HuH-7 (cell line): ENCODE measurements at places on chromosomes 1 and 21.

DNA sequence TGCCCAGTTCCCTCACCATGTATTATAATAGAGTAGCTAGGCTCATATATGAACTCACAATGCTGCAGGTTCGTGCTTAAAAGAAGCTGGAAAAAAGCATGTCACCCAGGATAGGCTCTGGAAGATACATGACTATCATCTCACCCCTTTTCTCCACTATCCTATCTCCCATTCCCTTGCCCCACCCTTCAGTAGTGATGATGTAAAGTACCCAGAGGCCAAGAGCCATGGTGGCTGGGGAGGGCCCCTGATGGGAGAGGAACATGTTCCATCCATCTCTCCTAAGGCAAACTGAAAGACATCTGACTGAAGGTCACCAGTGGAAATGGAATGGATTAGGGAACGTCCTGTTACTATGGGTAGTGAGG is 20.3 kb upstream of the RBBP5 start:
- no peak for DNase-seq

DNA sequence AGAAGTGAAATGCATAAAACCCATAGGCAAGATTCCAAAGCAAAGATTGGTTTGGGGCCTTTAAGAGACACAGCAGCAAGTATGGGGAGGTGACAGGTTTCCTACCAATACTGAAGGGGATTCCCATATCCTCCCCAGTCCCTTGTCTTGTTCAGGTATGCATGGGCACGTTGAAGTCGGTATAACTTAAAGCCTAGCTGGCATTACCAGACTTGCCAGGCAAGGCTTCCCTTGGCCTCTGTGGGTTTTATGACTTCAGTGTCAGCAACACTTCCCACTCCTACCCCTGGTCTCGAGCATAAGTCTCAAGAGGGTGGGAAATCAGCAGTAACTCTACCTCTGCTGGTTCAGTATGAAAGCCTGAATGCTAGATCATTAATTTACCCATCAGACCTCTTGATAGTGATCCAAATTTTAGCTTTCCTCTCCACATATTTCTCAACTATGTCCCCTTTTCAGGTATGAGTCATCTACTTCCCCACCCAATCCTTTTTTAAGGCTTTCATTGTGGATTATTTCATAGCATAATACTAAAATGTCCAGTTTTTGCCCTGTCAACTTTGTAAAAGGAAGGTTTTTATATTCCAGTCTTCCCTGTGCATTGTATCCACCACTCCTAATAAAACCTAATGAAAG is 6.8 kb downstream of the CYP4X1 start:
- no peak for DNase-seq

DNA sequence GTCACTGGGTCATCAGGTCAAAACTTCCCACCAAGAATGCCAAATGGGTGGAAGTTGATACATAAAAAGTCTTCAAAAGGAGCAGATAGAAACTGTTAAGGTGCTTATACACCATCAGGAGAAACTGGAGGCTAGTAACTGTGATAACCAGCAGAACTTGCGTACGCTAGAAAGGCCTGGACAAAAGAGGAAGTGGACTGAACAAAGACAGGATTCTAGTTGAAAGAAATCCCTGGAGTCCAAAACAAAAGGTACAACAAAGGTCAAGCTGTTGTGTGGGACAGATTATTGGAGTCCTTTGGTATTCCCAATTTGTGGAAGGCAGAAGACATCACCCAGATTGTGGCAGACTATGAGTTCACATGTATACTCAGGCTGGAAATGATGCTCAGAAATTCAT is 215.8 kb upstream of the PBX1 start:
- DNase-seq, result no peak

- DNase-seq, result no peak
These were observed 573.2 kb upstream of the RGS18 start for GRCh38 chr1:191585095-191585494.

DNA sequence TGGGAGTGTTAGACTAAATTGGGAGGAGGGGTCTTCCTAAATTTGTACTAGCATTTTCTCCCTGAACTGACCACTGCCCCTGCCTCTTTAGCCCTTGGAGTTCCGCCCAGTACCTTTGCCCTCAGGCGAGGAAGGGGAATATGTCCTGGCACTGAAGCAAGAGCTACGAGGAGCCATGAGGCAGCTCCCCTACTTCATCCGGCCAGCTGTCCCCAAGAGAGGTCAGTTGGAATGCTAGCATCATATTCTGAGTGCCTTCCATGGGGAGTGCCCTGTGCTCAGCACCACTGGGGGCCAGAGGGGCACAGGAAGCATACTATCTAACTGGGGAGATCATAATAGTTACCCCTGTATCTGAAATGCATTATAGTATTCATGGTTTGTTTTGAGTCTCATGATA is 10.7 kb downstream of the POLR3GL start:
- DNase-seq, result no peak

DNA sequence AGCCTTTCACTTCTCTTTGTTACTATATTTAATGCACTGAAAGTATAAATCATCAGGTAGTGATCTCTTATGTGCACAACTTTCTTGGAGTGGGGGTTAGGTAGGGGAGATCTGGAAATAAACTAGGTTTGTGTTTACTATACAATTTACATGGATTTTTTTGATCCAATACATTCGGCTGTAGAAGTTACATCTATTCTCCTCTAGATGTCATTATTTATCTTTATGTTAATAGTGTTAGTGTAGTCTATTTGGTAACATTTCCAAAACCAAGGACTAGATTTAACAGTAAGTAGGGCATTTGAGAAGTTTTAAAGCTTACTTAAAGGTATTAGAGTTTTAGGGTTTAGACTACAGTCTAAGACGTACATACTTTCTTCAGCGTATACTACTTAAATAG is 5.4 kb downstream of the VPS45 start:
- no peak for DNase-seq

- DNase-seq, result no peak
These were observed 163.0 kb downstream of the GRIK3 start for GRCh38 chr1:36871146-36871971.

GRCh38 chr1:5597991-5598823 is 394.0 kb downstream of the NPHP4 start:
- DNase-seq, result peak; percentile 12
